ENCODE measurements at places on chromosomes 11 and 22.

DNA sequence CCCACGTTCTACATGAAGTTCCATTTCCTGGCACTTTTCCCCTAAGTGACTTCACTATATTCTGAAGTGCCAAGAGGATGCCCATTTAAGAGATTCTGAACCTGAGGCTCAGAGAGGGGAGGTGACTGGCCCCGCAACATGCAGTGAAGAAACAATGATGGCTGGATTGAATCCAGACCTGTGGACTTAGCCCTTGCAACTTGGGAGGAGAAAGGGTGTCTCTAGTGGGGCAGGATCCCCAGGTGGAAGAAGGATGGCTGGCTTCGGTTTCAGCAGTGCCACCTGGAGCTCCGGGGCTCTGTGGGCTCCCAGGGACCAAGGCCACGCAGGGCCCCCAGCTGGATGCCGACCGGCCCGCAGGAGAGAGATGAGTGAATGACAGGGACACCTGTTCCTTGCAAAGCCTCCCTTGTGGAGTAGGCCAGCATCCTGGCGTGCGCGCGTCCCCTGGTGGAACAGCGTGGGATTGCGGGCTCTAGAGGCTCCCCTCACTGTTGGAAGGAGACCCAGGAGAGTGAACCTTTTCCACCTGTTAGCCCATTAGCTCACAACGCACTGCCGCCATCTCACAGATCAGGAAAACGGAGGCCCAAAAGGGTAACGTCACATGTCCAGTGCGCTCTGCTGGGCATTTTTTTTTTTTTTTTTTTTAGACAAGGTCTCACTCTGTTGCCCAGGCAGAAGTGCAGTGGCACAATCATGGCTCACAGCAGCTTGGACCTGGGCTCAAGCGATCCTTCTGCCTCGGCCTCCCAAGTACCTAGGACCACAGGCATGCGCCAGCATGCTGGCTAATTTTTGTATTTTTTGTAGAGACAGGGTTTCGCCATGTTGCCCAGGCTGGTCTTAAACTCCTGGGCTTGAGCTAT lies 104.7 kb downstream of the KIAA1671 start:
- no peak for DNase-seq

- DNase-seq = no peak
Measured at GRCh38 chr22:50563413-50564160, 868 bp upstream of the SYCE3 start.

- DNase-seq = no peak
Measured at GRCh38 chr11:69825037-69825834, 6.0 kb upstream of the FGF3 start.

GRCh38 chr11:36605221-36606216 lies 7.5 kb upstream of the RAG2 start:
- no peak for DNase-seq

DNA sequence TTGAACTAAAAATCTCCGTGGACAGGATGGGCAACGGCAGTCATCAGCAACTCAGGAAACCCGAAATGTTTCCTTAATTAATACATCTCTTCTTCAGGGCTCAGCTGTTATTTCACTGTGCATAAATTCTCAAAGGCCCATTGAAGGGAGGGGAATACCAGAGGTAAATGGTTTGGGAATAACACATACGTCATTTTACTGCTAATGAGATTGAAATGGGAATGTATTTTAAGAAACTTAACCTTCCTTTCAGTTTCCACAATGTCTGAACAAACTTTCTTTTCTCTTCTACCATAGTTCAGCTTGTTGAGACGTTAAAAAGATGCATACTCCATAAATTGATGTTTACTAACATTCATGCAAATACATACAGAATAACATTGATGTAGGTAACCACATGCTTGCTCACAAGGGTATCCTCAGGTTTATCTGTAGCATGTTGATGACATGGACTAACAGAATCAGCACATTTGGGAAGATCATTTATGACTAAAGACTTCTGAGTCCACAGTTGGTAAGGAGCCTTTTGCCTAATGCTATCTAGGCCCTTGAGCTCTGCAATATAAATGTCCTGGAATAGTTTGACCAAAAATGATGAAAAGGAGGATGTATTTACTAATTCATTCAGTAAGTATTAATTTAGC lies 7.7 kb upstream of the PRRG4 start:
- DNase-seq = no peak

DNA sequence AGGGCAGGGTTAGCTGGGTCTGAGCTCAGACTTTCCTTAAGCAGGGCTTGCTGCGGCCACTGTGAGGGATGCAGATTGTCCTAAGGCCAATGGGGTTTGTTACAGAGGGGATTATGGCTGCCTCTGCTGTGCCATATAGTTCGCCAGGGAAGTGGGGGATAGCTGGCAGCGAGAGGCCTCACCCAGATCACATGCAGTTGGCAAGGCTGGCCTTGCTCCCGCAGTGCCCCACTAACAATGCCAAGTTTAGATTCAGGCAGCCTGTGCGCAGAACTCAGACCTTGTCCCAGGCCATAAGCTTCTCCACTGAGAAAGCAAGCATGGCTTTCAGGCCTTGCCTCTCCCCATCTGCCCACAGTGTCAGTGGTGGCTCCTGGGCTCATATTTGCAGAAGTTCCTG lies 4.7 kb upstream of the APOL2 start:
- no peak for DNase-seq

DNA sequence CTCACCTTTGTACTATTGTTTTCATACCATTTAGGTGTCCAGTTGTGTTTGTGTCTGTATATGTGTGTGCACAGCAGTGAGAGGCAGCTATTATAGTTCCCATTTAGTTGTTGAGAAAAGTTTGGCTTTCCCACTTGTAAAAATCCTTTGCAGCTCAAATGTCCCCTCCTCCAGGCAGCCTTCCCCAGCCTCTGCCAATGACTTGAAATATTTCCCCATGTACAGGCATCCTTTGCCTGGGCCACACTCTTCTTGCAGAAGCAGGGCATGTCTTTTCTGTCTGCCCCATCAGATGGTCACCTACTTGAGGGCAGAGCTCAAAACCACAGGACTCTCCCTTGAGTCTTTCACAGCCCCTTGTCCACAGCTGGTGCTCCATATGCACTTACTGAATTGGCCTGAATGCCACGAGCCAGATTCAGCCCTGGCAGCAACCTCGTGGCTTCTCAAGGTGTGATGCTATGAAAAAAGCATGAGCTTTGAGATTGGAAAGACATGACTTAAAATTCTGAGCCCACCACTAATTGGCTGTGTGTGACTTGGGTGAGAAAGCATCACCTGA lies 39.3 kb downstream of the MYEOV start:
- DNase-seq = no peak

GRCh38 chr11:119166368-119167076 lies 2.0 kb upstream of the NLRX1 start:
- DNase-seq = peak; percentile 10

GRCh38 chr11:12678092-12678491 lies 3.9 kb downstream of the TEAD1 start:
- no peak for DNase-seq

- DNase-seq = no peak
Measured at GRCh38 chr11:117618982-117619355, 178.0 kb downstream of the DSCAML1 start.

DNA sequence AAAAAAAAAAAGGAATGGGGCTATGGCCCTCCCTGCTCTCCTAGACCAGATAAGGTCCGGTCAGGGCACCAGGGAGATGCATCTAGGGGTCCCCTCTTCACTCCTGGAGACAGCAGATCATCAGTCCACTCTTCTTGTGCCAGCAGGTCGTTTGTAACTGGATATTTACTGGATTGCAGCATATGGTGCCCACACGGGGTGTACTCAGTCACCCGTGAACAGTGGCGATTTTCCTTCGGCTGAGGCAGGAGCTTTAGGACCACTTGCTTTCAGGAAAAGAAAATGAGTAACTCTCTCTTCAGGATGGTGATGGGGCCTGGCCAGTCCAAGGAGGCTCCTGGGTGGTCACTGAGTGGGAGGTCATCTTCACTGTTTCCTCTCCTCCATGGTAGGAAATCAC lies 38.3 kb upstream of the RAB1B start:
- DNase-seq = no peak

GRCh38 chr11:16831316-16832192 lies 93.1 kb downstream of the C11orf58 start:
- no peak for DNase-seq

DNA sequence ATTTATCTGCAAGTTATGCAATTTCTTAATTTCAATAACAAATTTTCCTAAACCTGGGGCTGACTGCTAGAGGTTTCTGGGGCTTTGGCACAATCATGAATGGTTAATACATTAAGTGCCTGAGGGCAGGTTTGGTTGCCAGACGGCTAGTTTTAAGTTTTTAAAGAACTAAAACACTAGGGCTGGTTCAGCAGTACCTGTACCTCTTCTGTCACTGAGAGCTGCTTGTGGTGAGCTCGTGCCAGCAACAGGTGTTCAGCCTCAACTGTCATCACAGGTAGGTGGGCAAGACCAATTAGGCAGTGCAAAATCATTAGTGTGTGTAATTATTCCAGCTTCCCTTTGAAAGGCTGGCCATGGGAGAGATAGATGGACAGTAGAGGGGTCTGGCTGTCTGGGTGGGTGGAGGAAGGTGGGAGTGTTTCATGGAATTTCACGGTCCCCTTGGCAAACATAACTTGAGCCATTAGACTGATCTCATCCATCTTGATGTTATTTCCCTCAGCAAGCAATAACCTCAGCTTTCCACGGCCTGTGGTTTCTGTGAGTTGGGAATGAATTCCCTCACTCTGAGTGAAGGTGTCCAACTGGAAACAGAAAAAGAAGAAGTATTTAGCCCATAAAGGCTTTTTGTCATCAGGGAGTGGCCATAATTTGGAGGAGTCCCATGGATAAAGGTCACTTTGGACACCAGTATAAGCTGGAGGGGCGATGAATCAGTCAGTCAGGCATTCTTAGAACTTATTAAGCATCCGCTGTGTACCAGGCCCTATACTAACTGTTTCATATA lies 114.8 kb downstream of the SNX19 start:
- peak; percentile 49 for DNase-seq

GRCh38 chr11:99117603-99118002 lies 96.9 kb downstream of the CNTN5 start:
- no peak for DNase-seq

- no peak for DNase-seq
Measured at GRCh38 chr11:105092256-105093239, 47.0 kb downstream of the CARD18 start.

DNA sequence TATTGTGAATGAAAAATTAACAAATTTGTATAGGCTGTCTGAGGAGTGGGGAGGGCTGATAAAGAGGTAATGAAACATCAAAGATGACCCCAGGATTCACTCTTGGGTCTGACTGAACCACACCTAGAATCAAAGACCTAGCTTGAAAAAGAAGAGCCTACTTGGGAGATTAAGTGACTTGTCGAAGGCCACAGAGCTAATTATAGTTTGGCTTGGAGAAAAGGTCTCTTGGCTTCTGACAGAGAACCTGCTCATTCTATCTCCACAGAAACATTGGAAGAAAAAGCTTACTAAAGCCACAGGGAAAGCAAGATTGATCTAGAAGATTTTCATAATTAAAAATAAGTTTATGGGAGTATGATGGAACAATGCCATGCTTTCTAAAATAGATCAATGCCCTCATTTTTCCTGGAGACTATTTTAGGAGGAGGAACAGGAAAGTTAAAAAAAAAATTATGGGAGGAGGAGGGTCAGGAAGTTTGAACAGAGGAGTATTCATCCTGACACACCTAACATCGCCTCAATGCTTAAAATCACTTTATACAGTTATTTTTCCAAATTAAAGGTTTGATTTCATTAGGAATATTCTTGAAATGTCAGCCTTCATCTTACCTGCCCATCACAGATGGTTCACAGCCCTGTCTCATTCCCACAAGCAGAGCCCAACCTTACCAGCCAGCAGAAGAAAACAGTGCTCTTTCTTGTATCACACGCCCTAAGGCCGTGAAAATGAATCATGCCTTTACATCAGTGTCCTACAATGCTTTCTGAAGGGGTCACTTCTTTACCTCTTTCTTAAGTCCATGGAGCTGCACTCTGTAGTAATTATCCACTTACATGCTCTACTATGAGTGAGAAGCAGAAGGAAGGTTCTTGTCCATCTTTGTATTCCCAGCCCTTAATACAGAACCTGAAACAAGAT lies 231.1 kb upstream of the MPPED2 start:
- DNase-seq = no peak

GRCh38 chr11:92225125-92225567 lies 528 bp downstream of the FAT3 start:
- DNase-seq = no peak

- peak; percentile 88 for DNase-seq
Measured at GRCh38 chr22:32623943-32624342, 149.3 kb downstream of the FBXO7 start.

GRCh38 chr22:37337204-37337943 lies 55.1 kb downstream of the CYTH4 start:
- no peak for DNase-seq

- DNase-seq = no peak
Measured at GRCh38 chr22:35425971-35426800, 26.2 kb downstream of the MCM5 start.

DNA sequence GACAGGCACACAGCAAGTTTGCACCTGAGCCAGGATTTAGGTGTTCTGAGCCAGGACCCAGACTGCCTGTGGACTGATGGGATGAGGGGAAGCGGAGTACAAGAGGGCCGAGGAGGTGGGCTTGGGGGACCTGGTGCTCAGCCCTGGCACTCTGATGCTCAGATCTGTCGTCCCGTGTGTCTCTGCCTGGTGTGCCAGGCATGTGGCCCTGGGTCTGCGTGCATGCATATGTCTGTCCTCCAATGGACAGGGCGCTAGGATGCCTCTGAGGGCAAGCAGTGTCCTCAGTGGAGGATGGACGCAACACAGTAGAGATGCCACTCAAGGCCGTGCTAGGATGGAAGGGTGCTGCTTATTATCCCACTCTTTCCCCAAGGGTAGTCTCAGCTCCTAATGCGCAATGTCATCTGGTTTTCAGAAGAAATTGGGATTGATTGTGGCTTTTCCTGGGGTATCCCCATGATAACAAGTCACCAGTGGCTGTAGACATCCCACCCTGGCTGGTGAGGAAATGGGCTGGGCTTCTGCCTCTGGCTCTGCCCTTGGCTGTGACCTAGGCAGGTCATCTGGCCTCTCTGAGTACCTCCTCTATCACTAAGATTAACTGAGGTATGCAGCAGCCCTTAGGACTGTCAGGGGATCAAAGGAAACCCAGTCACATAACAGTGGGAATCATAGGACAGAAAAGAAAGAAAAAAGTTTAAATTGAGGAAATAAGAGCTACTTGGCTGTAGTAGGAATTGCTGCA lies 35.7 kb upstream of the SUSD2 start:
- no peak for DNase-seq

- no peak for DNase-seq
Measured at GRCh38 chr22:19961201-19961580, 19.6 kb upstream of the TXNRD2 start.

DNA sequence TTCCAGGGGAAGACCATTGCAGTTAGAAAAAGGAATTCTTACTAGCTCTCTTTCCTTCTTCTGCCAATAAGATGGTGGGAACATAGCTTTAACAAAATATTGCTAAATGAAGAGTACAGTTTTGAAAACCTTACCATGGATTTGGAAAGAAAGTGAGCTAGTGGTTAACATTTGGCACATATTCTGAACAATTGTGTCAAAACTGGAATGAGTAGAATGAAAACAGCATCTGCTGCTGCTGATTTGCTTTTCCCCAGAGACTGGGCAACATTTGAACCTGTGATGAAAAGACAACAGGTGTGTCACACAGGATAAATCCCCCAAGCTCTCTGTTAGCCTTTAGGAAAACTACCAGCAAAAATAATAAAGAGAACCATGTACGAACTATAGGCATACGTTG lies 761.4 kb downstream of the KCNA4 start:
- no peak for DNase-seq

GRCh38 chr11:44731685-44732430 lies 5.1 kb downstream of the TSPAN18 start:
- no peak for DNase-seq

- no peak for DNase-seq
Measured at GRCh38 chr11:43686207-43686606, 5.7 kb downstream of the HSD17B12 start.

All from GM04503 (cell line).